ENCODE measurements at places on chromosomes 5 and 9. TPM values are rescaled to one million over a fixed set of nuclear protein-coding genes. Genes with fewer than 3 reads are reported as not detected.

DNA sequence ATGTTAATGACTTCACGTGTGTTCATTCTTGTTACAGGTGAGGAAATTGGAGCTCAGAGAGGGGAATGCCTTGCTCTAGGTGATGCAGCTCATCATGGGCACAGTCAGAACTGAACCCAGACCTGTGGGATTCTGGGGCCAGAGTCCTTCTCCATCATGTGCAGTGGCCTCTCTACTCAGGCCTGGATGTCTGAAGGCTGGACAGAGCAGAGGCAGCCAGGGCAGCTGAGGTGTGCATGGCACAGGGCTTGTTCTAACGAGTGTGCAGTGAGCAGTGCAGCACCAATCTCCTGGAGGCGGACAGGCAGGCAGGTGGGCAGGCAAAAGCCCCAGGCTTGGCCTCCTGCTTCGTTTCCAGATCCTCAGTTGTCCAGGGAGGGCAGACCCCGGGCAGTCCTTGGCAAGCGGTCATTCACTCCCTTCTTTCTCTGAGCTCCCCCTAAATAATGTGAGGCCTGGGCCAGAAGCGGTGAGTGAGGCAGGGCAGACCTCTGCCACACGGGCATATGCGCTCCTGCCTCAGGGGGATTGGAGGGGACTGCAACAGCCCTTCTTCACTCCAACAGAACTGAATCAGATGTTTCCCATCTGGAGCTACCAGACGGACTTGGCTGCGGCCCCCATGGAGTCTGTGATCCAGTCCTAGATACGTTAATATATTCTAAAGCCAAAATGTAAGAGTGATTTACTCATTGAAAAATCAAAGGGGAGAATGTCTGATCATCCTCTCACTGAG is 68.7 kb upstream of the FSTL4 start:
- no peak for DNase-seq

- DNase-seq, result no peak
Measured at GRCh38 chr9:72995131-72996024, 42.5 kb upstream of the ALDH1A1 start.

- DNase-seq, result no peak
Measured at GRCh38 chr5:69136293-69136692, 30.7 kb upstream of the CCNB1 start.

DNA sequence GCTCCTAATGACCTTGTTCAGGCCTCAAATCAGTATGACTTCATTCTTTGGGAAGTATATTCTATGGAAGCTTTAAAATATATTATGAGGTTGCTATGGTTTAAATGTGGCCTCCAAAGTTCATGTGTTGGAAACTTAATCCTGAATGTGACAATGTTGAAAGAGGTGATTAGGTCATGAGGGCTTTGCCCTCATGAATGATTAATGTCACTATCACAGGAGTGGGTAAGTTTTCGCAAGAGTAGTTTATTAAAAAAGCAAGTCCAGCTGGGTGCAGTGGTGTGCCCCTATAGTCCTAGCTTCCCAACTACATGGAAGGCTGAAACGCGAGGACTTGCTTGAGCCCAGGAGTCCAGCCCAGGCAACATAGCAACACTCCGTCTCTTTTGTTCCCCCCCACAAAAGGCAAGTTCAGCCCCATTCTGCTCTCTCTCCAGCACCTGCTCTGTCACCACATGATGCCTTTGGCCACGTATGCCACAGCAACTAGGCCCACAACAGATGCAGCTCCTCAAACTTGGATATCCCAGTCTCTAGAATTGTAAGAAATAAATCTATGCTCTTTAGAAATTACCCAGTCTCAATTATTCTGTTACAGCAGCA is 105.3 kb downstream of the SIL1 start:
- DNase-seq, result no peak

DNA sequence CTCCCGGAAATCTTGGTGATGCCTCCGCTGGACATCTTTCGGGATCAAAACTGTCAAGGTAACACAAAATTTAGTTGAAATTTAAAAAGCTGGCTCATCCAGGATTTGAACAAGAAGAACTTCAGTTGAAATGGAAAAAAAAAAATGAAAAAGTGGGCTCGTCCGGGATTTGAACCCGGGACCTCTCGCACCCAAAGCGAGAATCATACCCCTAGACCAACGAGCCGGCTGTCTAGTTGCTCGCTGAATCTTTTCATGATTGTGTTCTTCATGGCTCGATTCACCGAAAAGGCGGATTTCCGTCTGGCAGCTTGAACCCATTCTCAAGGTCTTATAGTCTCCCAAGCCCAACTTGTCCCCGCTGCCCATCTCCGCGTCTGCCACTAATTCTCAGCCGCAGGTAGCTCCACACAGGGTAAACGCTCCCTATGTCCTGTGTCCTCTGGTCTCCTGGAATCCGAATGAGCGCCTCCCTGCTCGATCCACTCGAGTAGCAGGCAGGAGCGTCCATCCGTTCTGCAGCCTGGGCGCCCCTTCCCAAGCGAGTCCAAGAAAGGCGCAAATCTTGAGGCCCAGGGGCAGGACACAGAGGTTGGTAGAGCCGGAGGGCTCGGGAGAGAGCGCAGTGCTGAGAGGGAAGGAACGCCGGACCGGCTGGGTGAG is 16.2 kb downstream of the TRIM7 start:
- DNase-seq, result peak; percentile 69

DNA sequence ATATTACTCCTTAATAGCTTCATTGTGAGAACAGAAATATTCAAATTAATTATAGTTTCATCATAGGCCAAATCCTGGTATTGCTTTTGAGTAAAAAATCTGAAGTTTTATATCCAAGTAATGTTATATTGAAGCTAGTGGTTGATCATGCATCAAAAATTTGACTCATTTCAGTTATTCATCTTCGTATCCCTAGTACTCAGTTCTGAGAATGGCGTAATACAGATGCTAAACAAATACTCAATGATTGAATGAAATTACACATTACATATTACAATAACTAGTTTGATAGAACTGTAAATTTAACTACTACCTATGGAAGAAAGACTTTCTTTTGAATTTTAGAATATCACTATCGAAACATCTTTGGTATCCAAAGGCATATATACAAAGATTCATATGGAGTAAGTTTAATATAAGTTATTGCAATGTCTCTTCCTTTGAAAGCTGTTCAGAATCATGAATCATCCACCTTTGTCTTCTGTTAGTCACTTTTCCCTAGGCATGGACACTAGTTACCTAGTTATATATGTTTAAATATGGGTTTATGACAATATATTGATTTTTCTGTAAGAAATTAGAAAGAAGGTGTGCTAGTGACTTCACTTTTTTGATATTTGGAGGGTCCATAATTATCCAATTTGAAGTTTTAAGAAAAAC is 5.0 kb upstream of the ZNF462 start:
- DNase-seq, result no peak

GRCh38 chr5:93741136-93741811 is at the start of gene POU5F2:
Gene POU5F2, minus strand, starts transcription at chr5:93741600. Its CDS starts 37 bp downstream, at chr5:93741563.
- DNase-seq, result no peak

- peak; percentile 55 for DNase-seq
Measured at GRCh38 chr5:146560205-146560812, 44.3 kb upstream of the GPR151 start.

DNA sequence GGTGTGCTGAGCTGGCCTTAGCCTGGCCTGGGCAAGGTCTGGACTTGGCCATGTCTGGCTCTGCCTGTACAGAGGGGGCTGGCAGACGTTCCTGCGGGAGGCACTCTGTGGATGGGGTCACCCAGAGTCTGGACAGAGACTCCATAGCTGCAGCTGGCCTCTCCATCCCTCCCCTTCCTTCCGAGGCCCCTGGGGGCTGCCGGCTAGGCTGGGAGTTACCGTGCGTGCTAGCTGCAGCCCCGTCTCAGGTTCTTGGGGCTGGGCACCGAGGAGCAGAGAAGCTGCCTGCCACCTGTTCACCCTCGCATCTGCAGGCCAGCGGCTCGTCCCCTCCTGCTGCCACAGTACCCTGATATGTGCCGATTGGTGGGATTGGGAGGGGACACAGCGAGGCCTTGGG is 63.4 kb downstream of the RXRA start:
- no peak for DNase-seq

DNA sequence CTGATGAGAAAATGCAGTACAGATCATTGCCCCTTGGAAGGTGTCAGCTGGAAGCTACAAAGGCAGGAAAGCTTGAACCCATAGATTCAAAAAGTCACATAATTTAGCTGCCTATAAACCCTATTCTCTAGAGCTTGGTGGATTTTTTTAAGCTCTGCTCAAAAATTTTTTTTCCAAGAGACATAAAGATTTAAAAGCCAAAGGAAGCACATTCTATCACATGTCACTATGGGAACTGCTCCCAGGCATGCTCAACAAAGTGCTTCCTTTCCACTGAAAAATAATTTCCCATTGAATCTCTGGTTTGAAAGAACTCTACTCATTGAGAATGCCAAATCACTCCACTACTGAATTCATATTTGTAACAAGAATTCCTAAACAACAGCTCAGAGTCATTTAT is 419.8 kb downstream of the CETN3 start:
- no peak for DNase-seq

- no peak for DNase-seq
Measured at GRCh38 chr5:149775785-149776184, 45.7 kb downstream of the PPARGC1B start.

DNA sequence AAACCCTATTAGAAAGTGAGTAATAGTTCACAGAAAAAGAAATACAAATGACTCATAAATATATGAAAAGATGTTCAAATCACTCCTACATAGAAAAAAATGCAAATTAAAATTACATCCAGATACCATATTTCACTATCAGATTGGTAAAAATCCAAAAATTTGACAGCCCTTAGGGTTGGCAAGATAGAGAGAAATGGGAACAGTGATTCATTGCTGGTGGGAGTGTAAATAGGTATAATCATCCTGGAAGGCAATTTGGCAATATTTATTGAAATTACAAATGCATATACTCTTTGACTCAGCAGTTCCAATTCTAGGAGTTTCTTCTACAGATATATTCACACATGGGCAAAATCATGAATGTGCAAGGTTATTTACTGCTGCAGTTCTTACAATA is 273.5 kb downstream of the NR2F1-AS1 start:
- DNase-seq, result no peak

The IPO11 gene
- total RNA-seq, result 36.5 TPM

The NPR3 gene
- 0.07 TPM for total RNA-seq

The SLC6A19 gene
- not detected for total RNA-seq

The SET gene
- total RNA-seq, result 1,647 TPM

The SAXO1 gene
- not detected for total RNA-seq

Data from A172 (cell line).